ENCODE measurements at places on chromosomes 3 and 15. TPM values are rescaled to one million over a fixed set of nuclear protein-coding genes. Genes with fewer than 3 reads are reported as not detected.

TMEM212 gene
- not detected for total RNA-seq

HTR3C gene
- total RNA-seq = not detected

GPR15 gene
- not detected for total RNA-seq

AHSG gene
- total RNA-seq = 0.27 TPM

DUOX1 gene
- 5.5 TPM for total RNA-seq

DNA sequence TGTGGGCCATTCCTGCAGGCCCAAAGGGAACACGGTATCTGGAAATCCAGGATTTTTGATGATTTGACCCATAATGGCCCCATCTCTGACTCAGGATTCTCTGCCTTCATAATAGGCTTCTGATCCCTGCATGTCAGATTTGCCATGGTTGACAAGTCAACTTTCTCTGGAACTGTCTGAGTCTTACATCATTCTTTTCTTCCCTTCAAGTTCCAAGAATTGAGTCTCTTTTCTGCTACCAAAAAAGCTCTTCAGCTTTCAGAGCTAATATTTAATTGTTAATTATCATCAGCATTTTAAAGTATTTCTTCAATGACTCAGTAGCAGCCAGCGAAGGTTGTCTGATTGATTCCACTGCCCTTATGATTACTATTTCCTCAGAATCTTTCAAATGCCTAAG, 244.4 kb upstream of the COL8A1 start:
- no peaks in the 10 kb centered on the region for H3K4me1 ChIP-seq
- H3K4me3 ChIP-seq = no peak overlapping the region
- H3K27ac ChIP-seq = no peak overlapping the region
- peaks cover 3% of the 10 kb centered on the region for H3K27me3 ChIP-seq

GRCh38 chr3:99648101-99648500, 9.7 kb downstream of the COL8A1 start:
- H3K27ac ChIP-seq = no peak overlapping the region
- H3K4me3 ChIP-seq = no peak overlapping the region
- H3K36me3 ChIP-seq = no peaks in the 10 kb centered on the region
- H3K4me1 ChIP-seq = peaks cover 6% of the 10 kb centered on the region
- no peak for DNase-seq
- H3K27me3 ChIP-seq = peaks cover 32% of the 10 kb centered on the region

DNA sequence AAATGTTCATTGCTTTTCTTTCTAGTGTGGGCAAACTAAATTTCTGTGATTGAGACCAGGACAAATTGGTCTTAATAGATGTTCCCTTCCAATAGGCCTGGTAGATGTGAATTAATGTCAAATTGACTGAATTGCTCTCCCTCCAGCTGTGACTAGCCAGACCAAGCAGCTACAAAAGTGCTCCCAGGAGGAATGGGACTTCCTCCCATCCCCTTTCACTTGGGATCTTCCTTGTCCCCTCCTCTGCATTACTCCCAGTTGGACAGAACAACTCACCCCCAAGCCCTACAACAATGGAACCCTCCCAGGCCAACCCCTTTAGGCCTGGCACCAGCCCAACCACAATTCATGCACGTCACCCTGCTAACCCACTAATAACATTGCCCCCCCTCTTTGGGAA, 19.6 kb upstream of the ZKSCAN7 start:
- no peak for DNase-seq
- H3K36me3 ChIP-seq = no peaks in the 10 kb centered on the region
- no peak overlapping the region for H3K4me3 ChIP-seq
- peaks cover 55% of the 10 kb centered on the region for H3K27me3 ChIP-seq
- H3K27ac ChIP-seq = no peak overlapping the region

NEK10 gene
- total RNA-seq = 1.4 TPM

GASK1A gene
- total RNA-seq = 0.36 TPM

GRCh38 chr3:54530944-54531343, 396.9 kb downstream of the LRTM1 start:
- H3K27ac ChIP-seq = no peak overlapping the region
- H3K4me3 ChIP-seq = no peak overlapping the region
- H3K36me3 ChIP-seq = no peaks in the 10 kb centered on the region
- peaks cover 27% of the 10 kb centered on the region for H3K27me3 ChIP-seq

UBR1 gene
- 21.1 TPM for total RNA-seq

GOLGA8Q gene
- total RNA-seq = not detected

FBXL2 gene
- total RNA-seq = 21.6 TPM

GRCh38 chr3:119690043-119690656, 12.7 kb upstream of the CFAP91 start:
- no peaks in the 10 kb centered on the region for H3K4me1 ChIP-seq
- peaks cover 10% of the 10 kb centered on the region for H3K27me3 ChIP-seq
- H3K36me3 ChIP-seq = no peaks in the 10 kb centered on the region
- H3K27ac ChIP-seq = no peak overlapping the region
- DNase-seq = no peak

- no peak overlapping the region for H3K4me3 ChIP-seq
- peaks cover 5% of the 10 kb centered on the region for H3K36me3 ChIP-seq
- H3K27me3 ChIP-seq = no peaks in the 10 kb centered on the region
Observed at GRCh38 chr15:68298882-68299381, 21.4 kb downstream of the FEM1B start.

DNA sequence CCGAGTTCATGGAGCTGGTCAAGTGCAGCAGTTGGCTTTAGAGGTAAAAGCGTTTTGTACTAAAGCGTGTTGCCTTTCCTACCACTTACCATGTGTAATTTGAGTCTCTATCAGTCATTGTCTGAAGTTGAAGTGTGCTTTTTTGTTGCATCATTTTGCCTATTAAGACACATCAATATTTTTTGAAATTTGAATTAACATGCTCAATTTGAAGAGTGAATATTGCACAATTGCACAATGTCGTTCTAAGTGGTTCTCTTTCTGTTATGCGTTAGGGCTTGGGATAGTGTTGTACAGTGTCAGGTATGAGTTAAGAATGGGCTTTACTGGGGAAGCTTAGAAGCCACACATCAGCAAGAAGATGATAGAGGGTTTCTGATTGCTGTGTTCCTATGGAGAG, 84.0 kb upstream of the ACKR4 start:
- H3K4me3 ChIP-seq = no peak overlapping the region
- H3K36me3 ChIP-seq = peaks cover 34% of the 10 kb centered on the region
- H3K27ac ChIP-seq = no peak overlapping the region
- no peaks in the 10 kb centered on the region for H3K4me1 ChIP-seq
- DNase-seq = no peak
- no peaks in the 10 kb centered on the region for H3K27me3 ChIP-seq

GRCh38 chr15:85607141-85607806, 187.5 kb downstream of the KLHL25 start:
- H3K27ac ChIP-seq = no peak overlapping the region
- DNase-seq = no peak
- H3K27me3 ChIP-seq = no peaks in the 10 kb centered on the region
- no peak overlapping the region for H3K4me3 ChIP-seq

DNA sequence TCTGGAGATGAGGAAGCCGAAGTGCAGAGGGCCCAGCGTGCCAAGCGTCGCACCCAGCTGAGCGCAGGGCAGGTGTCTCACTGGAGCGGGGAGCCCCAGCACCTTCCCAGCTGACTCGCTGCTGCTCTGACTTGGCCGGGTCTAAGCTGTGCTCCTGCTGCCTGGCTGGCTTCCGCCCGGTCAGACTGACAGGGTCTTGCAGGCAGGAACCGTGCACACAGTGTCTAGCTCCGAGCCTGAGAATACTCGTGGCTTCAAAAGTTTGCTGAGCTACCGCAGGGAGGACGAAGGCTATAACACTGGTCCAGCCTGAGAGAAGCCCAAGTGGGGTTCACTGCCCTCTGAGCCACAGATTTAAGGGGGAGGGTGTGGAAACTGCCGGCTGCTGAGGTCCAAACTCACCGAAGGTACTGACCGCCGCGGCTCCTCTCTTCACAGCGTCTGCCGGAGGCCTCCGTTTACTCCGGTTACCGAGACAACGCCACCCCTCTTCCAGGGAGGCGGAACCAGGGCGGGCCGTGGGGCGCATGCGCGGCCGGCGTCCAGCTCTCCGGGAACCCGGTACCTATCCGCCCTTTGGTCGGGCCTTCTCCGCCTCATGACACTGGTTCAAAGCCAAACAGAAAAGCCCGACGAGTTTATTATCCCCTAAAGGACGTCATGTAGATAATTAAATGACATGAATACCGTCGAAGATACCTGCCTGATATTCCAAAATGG, at the start of gene CFAP44:
Gene CFAP44 (minus strand): TSS at position 443 of the 720 bp plus-strand sequence. CDS start 7,829 bp downstream, outside the sequence.
- H3K27ac ChIP-seq = no peak within 1 kb of the TSS
- peak; percentile 87 for DNase-seq
- no peaks in the 10 kb centered on the region for H3K4me1 ChIP-seq

IGSF10 gene
- 10.8 TPM for total RNA-seq

DNA sequence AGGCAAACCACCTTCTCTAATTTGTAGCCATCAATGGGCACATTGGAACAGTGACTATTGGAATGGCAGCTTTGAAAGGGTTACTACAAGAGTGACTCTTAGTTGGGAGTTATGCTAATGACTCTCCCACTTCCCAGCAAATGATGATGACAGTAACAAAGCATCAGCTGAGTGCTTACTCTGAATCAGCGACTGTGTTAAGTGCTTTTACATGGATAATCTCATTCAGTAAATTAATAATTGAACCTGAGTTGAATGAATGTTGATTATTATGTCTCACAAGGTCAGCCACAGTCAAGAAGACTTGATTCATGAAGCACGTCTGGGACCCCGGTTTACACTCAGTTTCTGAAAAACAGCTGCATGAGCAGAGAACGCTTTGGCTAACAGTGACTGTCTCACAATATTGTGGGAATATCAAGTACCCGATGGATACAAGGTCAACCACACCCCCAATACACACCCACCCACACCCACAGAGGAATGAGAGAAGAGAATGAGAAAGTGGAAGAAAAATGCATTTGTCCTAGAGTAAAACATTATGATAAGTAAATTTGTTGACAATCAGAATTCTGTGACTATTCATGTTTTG, 242.0 kb upstream of the FEZF2 start:
- H3K4me1 ChIP-seq = no peaks in the 10 kb centered on the region
- DNase-seq = no peak
- no peaks in the 10 kb centered on the region for H3K36me3 ChIP-seq
- H3K27me3 ChIP-seq = peaks cover 22% of the 10 kb centered on the region
- H3K4me3 ChIP-seq = no peak overlapping the region
- H3K27ac ChIP-seq = no peak overlapping the region

MED12L gene
- total RNA-seq = 6.4 TPM

GOLGA8N gene
- 3.9 TPM for total RNA-seq

CACNA1D gene
- 17.4 TPM for total RNA-seq

GRCh38 chr3:178099862-178100261, 436.4 kb upstream of the KCNMB2 start:
- H3K4me3 ChIP-seq = no peak overlapping the region
- peaks cover 5% of the 10 kb centered on the region for H3K36me3 ChIP-seq
- peaks cover 38% of the 10 kb centered on the region for H3K4me1 ChIP-seq
- DNase-seq = no peak
- H3K27me3 ChIP-seq = no peaks in the 10 kb centered on the region

SLC6A11 gene
- 7.3 TPM for total RNA-seq

GRCh38 chr15:67372986-67373675, 118.5 kb downstream of the IQCH start:
- H3K27me3 ChIP-seq = peaks cover 24% of the 10 kb centered on the region
- DNase-seq = no peak
- no peak overlapping the region for H3K4me3 ChIP-seq
- no peak overlapping the region for H3K27ac ChIP-seq

DNA sequence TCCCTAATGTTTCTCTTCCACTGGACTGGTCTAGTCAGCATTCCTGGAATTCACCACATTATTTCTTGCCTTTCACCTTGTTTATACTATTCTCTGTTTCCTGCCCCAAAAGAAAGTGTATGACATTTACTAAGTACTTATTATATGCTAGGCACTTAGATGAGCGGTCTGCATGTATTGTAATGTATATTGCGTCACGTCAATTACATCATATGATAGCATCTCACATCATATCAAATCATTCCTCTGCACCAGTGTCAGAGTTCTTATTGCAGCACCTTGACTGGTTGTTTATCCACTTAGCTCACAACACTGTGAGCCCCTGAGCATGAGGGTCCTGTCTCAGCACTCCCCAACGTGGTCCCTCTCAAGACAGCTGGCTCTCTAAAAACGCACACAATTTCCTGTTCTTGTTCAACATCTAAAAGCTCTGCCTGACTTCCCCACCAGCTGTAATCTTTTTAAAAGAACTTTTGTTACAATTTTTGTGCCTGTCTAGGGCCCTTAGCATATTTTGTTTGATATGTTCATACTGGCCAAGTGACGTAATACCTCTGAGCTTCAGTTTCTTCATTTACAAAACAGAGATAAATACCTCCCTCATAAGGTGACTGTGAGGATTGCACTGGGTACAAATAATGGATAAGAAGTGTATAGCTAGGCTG, 58.8 kb downstream of the ARHGAP31 start:
- H3K4me3 ChIP-seq = no peak overlapping the region
- H3K4me1 ChIP-seq = peaks cover 53% of the 10 kb centered on the region

DNA sequence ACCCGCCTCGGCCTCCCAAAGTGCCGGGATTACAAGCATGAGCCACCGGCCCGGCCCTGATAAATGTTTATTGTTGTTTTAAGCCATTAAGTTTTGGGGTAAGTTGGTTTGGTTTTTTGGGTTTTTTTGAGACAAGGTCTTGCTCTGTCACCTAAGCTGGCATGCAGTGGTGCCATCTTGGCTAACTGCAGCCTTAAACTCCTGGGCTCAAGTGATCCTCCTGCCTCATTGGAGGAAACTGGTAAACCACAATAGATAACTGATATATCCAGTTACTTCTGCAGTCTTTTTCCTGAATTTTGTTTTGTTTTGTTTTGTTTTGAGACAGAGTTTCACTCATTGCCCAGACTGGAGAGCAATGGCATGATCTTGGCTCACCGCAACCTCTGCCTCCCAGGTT, 4.2 kb downstream of the SLC25A20 start:
- no peak overlapping the region for H3K27ac ChIP-seq
- no peaks in the 10 kb centered on the region for H3K27me3 ChIP-seq
- no peak overlapping the region for H3K4me3 ChIP-seq
- H3K4me1 ChIP-seq = peaks cover 19% of the 10 kb centered on the region

A4GNT gene
- 0.34 TPM for total RNA-seq

CYP11A1 gene
- total RNA-seq = 1.0 TPM

WDR49 gene
- total RNA-seq = 0.48 TPM

DNA sequence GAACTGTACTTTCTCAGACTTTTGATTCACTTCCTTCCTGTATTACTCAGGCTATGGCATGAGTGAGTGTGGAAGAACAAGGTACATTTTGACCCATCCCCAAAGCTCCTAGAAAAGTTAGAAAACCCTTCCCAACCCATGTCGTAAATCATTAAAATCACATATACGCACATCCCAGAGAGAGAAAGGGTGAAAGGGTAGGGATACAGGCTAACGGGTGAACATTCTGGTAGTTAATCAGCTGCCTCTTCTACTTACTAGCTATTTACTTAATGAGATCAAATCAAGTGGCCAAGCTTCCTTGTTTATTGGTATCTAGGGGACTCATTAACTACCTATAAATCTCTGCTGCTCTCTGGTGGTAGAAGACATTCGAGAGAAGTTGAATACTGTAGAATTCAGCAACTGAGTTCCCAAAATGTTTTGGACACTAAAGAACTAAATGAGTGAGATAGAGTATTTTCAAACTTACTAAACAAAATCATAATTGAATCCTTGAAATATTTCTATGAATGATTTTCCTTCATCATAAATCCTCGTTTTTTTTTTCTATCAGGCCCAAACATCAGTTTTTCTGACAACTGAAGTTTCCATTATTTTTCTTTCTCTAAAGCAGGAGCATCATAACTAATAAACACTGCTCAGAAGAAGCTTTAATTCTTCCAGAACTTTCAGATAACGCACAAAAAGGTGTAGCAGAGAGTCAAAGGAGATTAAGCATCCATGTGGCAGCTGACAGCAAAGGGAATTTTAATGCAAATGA, 124.2 kb downstream of the IMPG2 start:
- no peaks in the 10 kb centered on the region for H3K36me3 ChIP-seq
- H3K4me1 ChIP-seq = no peaks in the 10 kb centered on the region
- H3K27me3 ChIP-seq = no peaks in the 10 kb centered on the region
- H3K4me3 ChIP-seq = no peak overlapping the region
- no peak for DNase-seq

GRCh38 chr3:119531151-119531550, 28.3 kb downstream of the CD80 start:
- DNase-seq = no peak
- H3K4me1 ChIP-seq = no peaks in the 10 kb centered on the region
- no peak overlapping the region for H3K4me3 ChIP-seq

Measured in type B pancreatic cell (in vitro differentiated cells).